ENCODE measurements at places on chromosomes 3 and 15. TPM values are rescaled to one million over a fixed set of nuclear protein-coding genes. Genes with fewer than 3 reads are reported as not detected.

The C3orf85 gene
- total RNA-seq, result not detected

The STOML1 gene
- total RNA-seq, result 9.8 TPM

The CX3CR1 gene
- 2.1 TPM for total RNA-seq

The ZNF385D gene
- total RNA-seq, result not detected

The HTR3E gene
- not detected for total RNA-seq

The GABRA5 gene
- not detected for total RNA-seq
